ENCODE measurements at places on chromosomes 11 and 22. TPM values are rescaled to one million over a fixed set of nuclear protein-coding genes. Genes with fewer than 3 reads are reported as not detected.

GRCh38 chr11:126989942-126990715 lies 10.4 kb downstream of the KIRREL3 start:
- DNase-seq = peak; percentile 56
- no peaks in the 10 kb centered on the region for H3K4me1 ChIP-seq
- no peak overlapping the region for H3K27ac ChIP-seq
- no peak overlapping the region for H3K4me3 ChIP-seq

DNA sequence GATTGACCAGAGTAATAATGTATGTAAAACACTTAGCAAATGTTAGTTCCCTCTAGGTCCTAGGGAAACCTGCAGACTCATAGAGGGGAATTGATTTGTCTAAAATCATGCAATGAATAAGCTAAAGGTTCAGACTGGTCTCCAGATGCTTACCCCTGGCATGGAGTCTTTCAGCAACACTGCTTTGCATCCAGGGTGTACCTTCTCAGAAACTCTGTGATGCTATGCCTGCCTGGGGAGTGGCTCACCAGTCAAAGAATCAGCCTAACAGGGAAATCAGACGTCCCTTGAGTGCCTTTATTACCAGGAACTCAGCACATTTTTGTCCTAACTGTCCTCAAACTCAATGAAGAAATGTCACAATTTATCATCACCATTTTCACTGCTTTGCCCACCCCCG lies 5.9 kb upstream of the UVRAG start:
- no peaks in the 10 kb centered on the region for H3K36me3 ChIP-seq
- no peak overlapping the region for H3K27ac ChIP-seq
- H3K27me3 ChIP-seq = no peaks in the 10 kb centered on the region
- no peaks in the 10 kb centered on the region for H3K4me1 ChIP-seq

DNA sequence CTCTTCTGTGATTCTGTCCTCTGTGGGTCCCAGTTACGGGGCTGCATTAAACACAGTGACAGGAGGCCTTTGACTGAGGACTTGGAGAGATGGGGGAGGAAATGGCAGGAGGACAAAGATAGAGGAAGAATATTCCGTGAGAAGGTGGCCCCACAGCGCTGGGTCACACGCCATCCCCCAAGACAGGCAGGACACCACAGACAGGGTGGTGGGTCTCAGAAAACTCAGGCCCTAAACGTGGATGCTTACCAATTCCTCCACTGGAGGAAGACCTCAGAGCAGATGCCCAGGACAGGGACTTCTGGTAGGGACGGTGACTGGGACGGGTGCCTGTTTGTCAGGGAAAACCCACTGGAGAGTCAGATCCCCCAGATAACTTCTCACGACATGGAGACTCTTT lies 34.0 kb downstream of the IGLL5 start:
- H3K36me3 ChIP-seq = no peaks in the 10 kb centered on the region
- H3K4me3 ChIP-seq = no peak overlapping the region
- no peak for DNase-seq

DNA sequence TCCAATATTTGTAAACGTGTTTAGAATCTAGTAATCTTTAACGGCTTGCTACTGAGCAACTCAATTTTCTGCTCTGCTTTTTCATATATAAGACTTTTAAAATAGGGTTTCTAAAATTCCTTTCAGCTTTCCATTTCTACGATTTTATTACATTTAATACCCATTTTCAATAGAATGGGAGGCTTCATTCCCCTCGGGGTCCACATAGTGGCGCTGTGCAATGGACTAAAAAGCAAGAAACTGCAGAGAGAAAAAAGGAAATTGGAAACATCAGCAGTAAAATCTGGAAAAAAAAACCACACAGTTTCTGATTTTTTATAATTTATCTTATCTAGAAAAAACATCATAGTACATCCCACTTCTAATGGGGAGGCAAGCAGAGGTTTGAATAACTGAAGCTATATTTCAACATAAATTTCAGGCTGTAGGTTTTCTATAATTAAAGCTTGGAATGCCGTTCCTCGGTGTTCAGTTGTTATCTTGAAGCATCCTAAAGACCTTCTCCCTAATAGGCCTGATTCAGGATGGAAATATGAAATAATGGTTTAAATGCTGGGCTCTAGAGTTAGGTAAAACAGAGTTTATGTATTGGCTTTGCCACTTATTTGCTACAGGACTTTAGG lies 18.7 kb upstream of the JHY start:
- no peak overlapping the region for H3K27ac ChIP-seq
- H3K4me1 ChIP-seq = no peaks in the 10 kb centered on the region
- H3K4me3 ChIP-seq = no peak overlapping the region
- no peaks in the 10 kb centered on the region for H3K27me3 ChIP-seq
- peak; percentile 69 for DNase-seq
- H3K36me3 ChIP-seq = no peaks in the 10 kb centered on the region

DNA sequence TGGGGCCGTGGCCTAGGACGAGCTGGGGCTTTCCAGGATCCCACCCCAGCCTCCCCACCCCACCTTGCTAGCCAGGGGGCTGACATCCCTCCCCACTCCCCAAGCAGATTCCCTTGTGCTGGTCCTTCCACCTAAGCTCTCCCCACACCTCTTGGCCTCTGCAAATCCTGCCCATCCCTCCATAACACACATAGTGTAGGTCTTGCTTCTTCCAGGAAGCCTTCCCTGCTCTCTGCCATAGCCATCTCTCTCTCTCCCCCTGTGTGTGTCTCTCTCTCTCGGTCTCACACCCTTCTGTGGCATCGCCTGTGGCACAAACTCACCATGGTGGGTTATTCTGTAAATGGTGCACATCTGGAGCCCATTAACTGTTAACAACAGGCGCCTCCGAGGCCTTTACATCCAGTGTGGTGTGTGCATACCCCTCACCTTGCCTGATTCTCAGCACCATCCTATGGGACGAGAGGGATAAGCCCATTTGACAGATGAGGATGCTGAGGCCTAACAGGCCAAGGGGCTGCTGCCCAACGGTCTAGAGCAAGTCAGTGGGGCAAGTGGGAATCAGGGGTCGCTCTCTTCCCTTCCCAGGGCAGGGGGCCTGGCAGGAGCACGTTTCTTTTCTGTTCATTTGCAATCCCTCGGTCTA lies 22.2 kb upstream of the PICK1 start:
- H3K4me1 ChIP-seq = no peaks in the 10 kb centered on the region
- H3K4me3 ChIP-seq = no peak overlapping the region

- no peak overlapping the region for H3K4me3 ChIP-seq
- H3K36me3 ChIP-seq = no peaks in the 10 kb centered on the region
- H3K27me3 ChIP-seq = no peaks in the 10 kb centered on the region
- DNase-seq = peak; percentile 90
- H3K4me1 ChIP-seq = no peaks in the 10 kb centered on the region
- H3K27ac ChIP-seq = no peak overlapping the region
Measured at GRCh38 chr11:72643547-72643946, 30.7 kb downstream of the PDE2A start.

GRCh38 chr11:90476442-90477007 lies 253.7 kb upstream of the CHORDC1 start:
- H3K27ac ChIP-seq = no peak overlapping the region
- H3K4me3 ChIP-seq = no peak overlapping the region
- no peaks in the 10 kb centered on the region for H3K36me3 ChIP-seq
- H3K4me1 ChIP-seq = no peaks in the 10 kb centered on the region

GRCh38 chr22:37183432-37184379 lies 4.3 kb downstream of the C1QTNF6 start:
- no peaks in the 10 kb centered on the region for H3K27me3 ChIP-seq
- H3K4me3 ChIP-seq = no peak overlapping the region
- H3K27ac ChIP-seq = no peak overlapping the region
- H3K4me1 ChIP-seq = no peaks in the 10 kb centered on the region

DNA sequence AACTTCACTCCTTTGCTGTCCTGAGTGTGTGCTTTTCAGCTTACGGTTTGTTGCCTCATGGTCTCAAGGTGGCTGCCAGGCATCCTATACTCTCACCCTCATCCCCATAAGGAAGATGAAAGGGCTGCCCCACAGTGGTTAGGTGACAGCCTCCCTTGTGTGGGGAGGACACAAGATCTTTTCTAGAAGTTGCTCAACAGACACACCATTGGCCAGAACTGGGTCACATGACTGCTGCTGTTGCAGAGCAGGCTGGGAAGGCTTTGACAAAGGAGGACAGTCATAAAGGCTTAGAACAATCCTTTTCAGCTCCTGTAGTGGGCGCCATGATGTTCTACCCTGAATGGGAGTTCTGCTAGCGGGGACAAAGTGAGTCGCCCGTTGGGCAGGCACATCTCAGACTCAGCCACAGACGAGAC lies 69.7 kb upstream of the RASD2 start:
- no peak for DNase-seq
- no peak overlapping the region for H3K4me3 ChIP-seq
- no peaks in the 10 kb centered on the region for H3K36me3 ChIP-seq
- no peaks in the 10 kb centered on the region for H3K27me3 ChIP-seq

DNA sequence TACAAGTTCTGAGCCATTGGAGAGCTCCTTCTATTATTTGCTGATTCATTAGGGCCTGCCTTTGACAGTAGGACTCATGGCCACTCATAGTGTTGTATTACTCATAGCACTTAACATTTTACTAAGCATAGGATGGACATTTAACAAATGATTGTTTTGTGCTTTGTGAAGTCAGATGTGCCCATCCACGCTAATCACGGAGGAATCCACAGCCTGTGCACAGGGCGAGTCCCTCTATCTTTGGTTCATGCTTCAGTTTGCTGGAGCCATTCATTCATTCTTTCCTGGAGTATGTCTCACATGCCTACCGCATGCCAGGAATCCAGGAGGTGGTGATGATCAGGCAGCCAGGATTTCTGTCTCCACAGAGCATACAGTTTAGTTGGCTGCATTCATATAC lies 254.1 kb downstream of the NTM start:
- no peak overlapping the region for H3K4me3 ChIP-seq
- no peak overlapping the region for H3K27ac ChIP-seq
- no peaks in the 10 kb centered on the region for H3K27me3 ChIP-seq
- H3K4me1 ChIP-seq = no peaks in the 10 kb centered on the region
- DNase-seq = no peak

- no peaks in the 10 kb centered on the region for H3K4me1 ChIP-seq
- no peak overlapping the region for H3K4me3 ChIP-seq
- no peak for DNase-seq
Measured at GRCh38 chr11:70183483-70184176, 19.5 kb upstream of the FADD start.

DNA sequence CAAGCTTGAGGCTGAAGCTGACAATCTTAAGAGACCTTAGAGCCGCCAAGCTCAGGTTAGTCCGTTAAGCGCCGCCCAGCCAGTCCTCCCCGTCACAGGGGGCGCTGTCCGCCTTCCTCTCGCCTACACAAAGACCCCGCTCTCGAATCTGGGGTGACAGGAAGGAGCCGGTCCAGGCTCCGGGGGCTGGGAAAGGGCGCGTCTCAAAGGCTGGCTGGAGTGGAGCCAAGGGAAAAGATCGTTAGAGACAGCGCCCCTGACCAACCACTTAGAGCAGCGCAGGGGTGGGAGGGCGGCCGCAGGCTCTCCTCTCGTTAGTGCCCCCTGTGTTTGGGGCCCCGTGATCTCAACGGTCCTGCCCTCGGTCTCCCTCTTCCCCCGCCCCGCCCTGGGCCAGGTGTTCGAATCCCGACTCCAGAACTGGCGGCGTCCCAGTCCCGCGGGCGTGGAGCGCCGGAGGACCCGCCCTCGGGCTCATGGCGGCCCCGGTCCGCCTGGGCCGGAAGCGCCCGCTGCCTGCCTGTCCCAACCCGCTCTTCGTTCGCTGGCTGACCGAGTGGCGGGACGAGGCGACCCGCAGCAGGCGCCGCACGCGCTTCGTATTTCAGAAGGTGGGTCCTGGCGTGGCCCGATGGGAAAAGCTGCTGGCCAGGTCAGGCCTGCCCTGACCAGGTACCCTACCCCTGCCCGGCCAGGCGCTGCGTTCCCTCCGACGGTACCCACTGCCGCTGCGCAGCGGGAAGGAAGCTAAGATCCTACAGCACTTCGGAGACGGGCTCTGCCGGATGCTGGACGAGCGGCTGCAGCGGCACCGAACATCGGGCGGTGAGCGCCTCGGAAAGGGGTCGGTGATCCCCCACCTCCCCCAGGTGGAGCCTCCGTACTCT lies at the start of gene MUS81:
Gene MUS81 (plus strand): TSS at position 156 of the 887 bp plus-strand sequence. CDS start 321 bp downstream, at position 477.
- H3K27ac ChIP-seq = peak within 1 kb of the TSS; percentile 96
- peak; percentile 97 for DNase-seq
- H3K27me3 ChIP-seq = no peaks in the 10 kb centered on the region
- no peaks in the 10 kb centered on the region for H3K4me1 ChIP-seq
- no peaks in the 10 kb centered on the region for H3K36me3 ChIP-seq
- peak within 1 kb of the TSS; percentile 16 for H3K4me3 ChIP-seq

DNA sequence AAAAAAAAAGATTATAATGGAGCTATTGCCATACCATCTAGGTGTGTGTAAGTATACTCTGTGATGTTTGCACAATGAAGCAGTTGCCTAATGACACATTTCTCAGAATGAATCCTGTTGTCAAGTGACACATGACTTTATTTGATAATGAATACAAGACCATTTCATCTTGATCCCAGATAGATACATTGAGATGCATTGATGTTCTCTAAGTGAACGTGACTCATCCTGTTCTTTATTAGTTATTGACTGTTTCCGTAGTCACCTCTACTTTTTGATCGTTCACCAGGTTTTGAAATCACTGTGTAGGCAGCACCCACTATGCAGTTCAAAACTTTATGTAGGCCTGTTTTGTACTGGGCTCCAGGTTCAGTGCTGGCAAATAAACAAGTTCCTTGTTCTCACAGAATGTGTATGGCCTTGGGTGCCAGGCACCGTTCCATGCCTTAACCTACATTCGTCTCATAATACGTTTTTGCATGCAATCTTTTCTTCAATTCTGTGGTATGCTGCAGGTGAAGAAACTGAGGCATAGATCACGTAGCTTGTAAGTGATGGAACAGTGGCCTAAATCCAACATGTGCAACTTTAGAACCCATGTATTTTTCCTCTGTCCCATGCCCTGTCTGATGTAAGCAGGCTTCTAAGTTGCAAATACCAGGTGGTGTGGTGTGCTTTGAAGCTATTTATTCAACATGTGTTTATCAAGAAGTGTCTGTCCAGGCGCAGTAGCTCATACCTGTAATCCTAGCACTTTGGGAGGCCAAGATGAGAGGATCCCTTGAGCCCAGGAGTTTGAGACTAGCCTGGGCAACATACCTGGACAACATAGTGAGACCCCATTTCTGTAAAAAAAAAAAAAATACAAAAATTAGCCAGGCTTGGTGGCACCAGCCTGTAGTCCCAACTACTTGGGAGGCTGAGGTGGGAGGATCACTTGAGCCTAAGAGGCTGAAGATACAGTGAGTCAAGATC lies 10.4 kb downstream of the SREBF2 start:
- H3K27me3 ChIP-seq = no peaks in the 10 kb centered on the region
- no peak for DNase-seq
- H3K4me3 ChIP-seq = no peak overlapping the region
- H3K4me1 ChIP-seq = no peaks in the 10 kb centered on the region
- H3K27ac ChIP-seq = no peak overlapping the region

- H3K27ac ChIP-seq = no peak overlapping the region
- DNase-seq = no peak
- no peaks in the 10 kb centered on the region for H3K4me1 ChIP-seq
- no peak overlapping the region for H3K4me3 ChIP-seq
- no peaks in the 10 kb centered on the region for H3K27me3 ChIP-seq
- H3K36me3 ChIP-seq = no peaks in the 10 kb centered on the region
Measured at GRCh38 chr11:93573184-93573583, 30.0 kb upstream of the SMCO4 start.

GRCh38 chr11:86769219-86769618 lies 31.1 kb upstream of the PRSS23 start:
- H3K27me3 ChIP-seq = no peaks in the 10 kb centered on the region
- no peak overlapping the region for H3K4me3 ChIP-seq
- H3K4me1 ChIP-seq = no peaks in the 10 kb centered on the region
- no peak for DNase-seq

- H3K4me1 ChIP-seq = no peaks in the 10 kb centered on the region
- peak overlapping the region; percentile 75 for H3K27ac ChIP-seq
- H3K36me3 ChIP-seq = no peaks in the 10 kb centered on the region
- no peak overlapping the region for H3K4me3 ChIP-seq
Measured at GRCh38 chr11:85827748-85828639, 17.1 kb upstream of the SYTL2 start.

Gene MYRF
- total RNA-seq = 1.1 TPM

Gene WBP2NL
- total RNA-seq = 0.81 TPM

Gene TMEM45B
- total RNA-seq = 0.19 TPM

Gene PLAAT2
- total RNA-seq = not detected

Gene SPI1
- total RNA-seq = 41.0 TPM

Gene SVIP
- total RNA-seq = 13.5 TPM
